ENCODE measurements at places on chromosomes 3 and 15.

DNA sequence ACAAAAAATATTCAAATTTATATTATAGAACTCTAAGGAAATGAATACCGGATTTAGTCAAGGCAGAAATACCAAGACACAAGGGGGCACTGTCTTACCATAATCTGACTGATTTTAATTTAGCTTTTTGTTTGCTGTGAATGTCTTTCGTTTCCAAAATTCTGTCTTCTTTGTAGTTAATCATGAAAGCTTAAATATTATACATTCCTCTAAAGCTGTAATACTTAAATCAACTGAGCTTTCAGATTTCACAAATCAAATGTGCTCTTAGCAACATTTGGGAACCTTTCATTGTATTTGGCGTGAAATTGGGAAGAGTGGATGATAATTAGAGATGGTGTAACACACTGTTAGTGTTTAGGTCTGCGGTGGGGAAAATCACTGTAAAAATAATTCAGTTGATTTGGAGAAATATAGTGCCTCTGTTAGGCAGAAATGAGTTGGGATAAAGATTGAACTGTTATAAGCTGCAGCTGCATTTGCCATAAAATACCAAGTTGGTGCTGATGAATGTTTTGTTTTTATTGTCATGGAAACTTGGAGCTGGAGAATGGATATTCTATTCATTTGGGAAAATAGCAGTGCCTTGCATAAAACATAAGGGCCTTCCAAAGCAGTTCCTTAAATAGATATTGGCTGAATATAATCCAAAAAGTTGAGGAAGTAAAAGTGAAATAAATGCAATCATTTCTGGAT lies 228.2 kb downstream of the TCF12 start:
- peak overlapping the region; percentile 19 for H3K4me3 ChIP-seq
- peak; percentile 46 for DNase-seq
- peaks cover 22% of the 10 kb centered on the region for H3K4me1 ChIP-seq
- H3K27ac ChIP-seq: peak overlapping the region; percentile 40
- H3K36me3 ChIP-seq: no peaks in the 10 kb centered on the region

- DNase-seq: peak; percentile 45
- no peak overlapping the region for H3K27ac ChIP-seq
- no peaks in the 10 kb centered on the region for H3K27me3 ChIP-seq
- H3K4me3 ChIP-seq: peak overlapping the region; percentile 84
These were observed 1.1 kb downstream of the RBSN start for GRCh38 chr3:15097891-15098290.

- H3K36me3 ChIP-seq: no peaks in the 10 kb centered on the region
- no peak overlapping the region for H3K27ac ChIP-seq
These were observed 13.0 kb upstream of the UPK1B start for GRCh38 chr3:119160361-119160760.

- H3K36me3 ChIP-seq: no peaks in the 10 kb centered on the region
- no peaks in the 10 kb centered on the region for H3K4me1 ChIP-seq
- H3K27ac ChIP-seq: no peak overlapping the region
- no peaks in the 10 kb centered on the region for H3K27me3 ChIP-seq
- no peak overlapping the region for H3K4me3 ChIP-seq
These were observed 680.7 kb upstream of the LMCD1 start for GRCh38 chr3:7820969-7821368.

- no peaks in the 10 kb centered on the region for H3K27me3 ChIP-seq
- no peak for DNase-seq
- no peak overlapping the region for H3K4me3 ChIP-seq
- H3K27ac ChIP-seq: no peak overlapping the region
These were observed 186.1 kb downstream of the TJP1 start for GRCh38 chr15:29636140-29636539.
